ENCODE measurements at places on chromosomes 6 and 20. TPM values are rescaled to one million over a fixed set of nuclear protein-coding genes. Genes with fewer than 3 reads are reported as not detected.

DNA sequence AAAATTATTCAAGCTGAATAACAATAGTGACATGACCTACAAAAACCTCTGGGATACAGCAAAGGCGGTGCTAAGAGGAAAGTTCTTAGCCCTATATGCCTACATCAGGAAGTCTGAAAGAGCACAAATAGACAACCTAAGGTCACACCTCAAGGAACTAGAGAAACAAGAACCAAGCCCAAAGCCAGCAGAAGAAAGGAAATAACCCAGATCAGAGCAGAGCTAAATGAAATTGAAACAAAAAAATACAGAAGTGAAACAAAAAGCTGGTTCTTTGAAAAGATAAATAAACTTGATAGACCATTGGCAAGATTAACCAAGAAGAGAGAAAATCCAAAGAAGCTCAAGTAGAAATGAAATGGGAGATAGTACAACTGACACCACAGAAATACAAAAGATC, 47.6 kb upstream of the NOTCH4 start:
- no peak for DNase-seq

- DNase-seq: no peak
These were observed 70.7 kb downstream of the LYRM2 start for GRCh38 chr6:89567630-89568390.

DNA sequence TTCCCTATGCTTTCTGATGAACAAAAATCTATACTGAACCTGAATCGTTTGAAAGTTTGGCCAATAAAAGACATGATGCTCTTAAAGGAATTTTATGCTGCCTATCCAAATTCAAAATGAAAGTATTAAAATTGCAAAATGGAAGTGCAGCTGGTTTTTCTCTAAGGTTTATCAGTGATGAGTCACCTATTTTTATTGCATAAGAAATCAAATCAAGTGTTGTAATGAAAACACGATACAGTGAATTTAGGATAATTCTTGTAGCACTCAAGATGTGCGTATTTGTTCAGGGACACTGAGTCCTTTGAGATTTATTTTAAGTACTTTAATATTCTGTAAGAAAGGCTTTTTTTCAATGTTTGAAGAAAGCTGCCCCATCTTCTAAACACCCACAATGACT, 409.5 kb downstream of the ADGRB3 start:
- no peak for DNase-seq

DNA sequence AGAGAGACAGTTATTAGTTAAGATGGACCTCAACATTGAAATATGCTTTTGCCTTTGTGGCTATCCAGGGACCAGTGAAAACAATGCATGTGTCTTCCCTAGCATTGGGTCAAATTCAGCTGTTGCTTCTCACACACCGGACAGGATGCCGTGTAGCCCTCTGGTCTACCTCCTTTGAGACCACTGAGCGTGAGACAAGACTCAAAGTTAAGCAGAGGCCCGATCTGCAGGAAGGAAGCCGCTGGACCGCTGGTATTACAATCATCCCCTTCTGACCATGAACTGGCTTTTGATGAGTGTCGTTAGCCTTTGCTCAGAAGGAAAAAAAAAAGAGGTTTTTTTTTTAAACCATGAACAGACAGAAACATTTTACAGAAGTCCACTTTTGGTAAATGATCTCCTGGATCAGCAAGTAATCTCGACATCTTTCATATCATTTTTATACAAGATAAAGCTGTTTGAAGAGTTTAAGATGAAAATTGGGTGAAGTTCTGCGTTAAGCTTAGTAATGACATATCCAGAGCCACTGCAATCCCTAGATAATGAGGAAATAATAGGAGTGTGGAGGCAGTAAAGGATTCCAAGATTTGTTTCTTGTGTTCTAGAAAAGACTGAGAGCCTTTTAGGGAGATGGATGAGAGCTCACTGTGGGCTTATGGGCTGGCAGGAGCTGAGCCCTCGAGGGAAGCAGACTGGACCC, 622.8 kb downstream of the QKI start:
- DNase-seq: no peak

DNA sequence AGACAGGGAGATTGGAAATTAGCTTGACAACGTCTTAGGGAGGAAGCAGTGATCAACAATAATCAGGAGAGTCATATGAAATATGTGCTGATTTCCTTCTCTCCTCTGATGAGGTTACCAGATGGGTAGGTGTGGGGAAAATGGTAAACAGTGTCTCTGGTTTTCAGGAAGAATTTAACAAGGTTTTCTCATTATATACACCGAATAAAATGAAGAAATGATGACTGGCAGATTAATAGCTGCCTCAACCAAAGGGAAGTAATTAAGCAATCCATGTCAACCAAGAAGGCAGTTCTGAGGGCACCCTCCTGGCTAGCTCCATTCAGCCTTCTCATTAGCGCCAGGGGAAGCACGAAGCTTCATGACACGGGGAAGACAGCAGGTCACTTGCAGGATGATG, 12.7 kb upstream of the RAMACL start:
- DNase-seq: no peak

GRCh38 chr20:25065072-25065624, 7.2 kb upstream of the ACSS1 start:
- no peak for DNase-seq

GRCh38 chr6:70314296-70314695, 11.4 kb upstream of the COL9A1 start:
- DNase-seq: no peak

DNA sequence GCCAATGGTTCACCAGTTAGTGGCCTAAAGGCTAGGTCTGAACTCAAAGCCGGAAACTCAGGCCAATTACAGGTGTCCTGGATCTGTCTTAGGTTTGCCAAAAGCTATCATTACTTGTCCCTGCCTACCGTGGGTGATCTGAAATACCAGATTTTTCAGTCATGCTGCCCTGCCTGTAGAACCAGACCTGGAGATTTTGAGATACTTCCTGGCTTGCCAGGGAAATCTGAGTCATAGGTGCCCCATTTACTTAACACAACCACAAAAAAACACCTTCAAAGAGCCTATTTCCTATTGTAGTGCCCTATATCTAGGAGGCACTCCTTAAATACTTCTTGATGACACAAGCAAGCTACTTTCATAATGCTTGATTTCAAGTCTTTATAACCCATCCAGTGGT, 13.9 kb upstream of the RANBP9 start:
- peak; percentile 92 for DNase-seq

DNA sequence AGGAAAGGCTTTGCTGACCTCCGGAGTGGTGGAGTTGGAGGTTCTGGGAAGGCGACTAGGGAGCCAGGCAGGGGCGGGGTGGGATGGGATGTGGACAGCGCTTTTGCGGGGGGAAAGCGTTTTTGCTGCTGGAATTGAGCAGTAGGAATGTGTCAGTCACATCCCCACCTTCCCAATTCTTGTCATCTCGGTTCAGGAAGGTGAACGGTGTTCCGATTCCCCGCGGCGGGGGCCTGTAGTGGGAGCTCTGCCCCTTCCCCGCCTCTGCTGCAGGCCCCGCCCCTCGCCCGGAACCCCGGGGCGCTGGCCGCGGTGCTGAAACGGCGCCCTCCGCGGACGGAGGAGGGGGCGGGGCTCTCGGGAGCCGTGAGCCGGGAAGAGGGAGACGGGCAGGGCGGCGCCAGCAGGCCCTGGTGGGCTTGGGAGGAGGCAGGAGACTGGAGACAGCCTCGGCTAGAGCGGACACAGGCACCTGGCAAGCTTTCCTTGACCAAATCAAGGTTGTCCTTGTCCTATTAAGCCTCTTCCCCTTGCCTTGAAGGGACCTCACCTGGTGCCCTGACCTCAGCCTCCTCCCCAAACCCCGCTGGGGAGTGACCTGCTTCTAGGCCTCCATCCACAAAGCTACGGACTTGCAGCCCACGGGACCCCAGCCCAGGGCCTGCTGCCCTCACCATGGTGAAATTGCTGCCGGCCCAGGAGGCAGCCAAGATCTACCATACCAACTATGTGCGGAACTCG, at the start of gene LHFPL5:
LHFPL5 (plus strand) TSS at position 357 of the 741 bp plus-strand sequence; CDS start at position 676, 319 bp downstream.
- no peak for DNase-seq

GRCh38 chr20:62663145-62664018, 21.1 kb downstream of the SLCO4A1 start:
- DNase-seq: no peak

GRCh38 chr6:53327017-53327395, 21.7 kb downstream of the ELOVL5 start:
- no peak for DNase-seq

- peak; percentile 54 for DNase-seq
These were observed 22.7 kb upstream of the RNF24 start for GRCh38 chr20:4038047-4038459.

- DNase-seq: no peak
These were observed 28.6 kb downstream of the SPATA2 start for GRCh38 chr20:49886571-49887213.

DNA sequence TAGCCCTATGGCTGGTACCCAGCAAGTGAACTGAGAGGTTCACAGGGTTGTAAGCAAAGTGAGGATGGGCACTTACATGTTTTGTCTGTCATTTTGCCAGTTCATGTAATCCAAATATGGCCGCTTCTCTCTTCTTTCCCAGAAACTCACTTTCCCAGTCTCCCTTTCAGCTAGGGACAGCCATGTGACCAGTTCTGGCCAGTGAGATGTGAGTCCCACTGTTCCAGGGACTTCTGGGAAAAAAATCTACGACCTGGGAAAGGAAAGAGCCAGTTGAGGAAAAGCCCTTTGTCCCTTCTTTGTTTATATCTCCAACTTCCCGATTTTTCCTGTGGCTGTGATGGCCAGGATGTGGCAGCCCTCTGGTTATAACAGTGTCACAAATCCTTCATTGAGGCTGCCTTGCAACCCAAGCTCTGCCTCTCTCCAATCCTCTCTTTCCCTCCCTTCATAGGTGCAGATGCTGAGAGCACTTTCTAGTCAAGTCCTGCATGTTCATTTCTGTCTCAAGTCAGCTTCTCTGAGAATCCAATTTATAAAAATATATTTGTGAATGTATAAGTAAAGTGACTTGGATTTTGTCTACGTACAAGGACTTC, 148.6 kb upstream of the ZFP64 start:
- DNase-seq: peak; percentile 77

- peak; percentile 65 for DNase-seq
These were observed 36.1 kb downstream of the PSMB1 start for GRCh38 chr6:170516783-170517616.

- DNase-seq: no peak
These were observed 157.0 kb downstream of the SOX4 start for GRCh38 chr6:21750575-21750974.

DNA sequence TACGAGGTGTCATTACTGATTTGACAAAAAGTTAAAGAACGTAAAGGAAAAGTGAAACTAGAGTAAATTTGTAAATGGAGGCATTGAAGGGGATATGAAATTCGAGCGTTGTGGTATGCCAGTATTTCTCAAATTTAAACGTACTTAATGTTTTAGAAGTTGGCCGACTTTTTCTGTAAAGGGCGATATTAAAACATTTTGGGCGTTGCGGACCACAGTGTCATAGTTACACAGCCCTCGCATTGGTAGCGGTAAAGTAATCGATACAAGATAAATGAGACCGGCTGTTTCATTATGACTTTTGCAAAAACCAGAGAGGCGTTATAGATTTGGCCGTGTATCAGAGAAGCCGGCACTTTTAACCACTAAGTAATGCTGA, 39.6 kb downstream of the OR2B2 start:
- DNase-seq: no peak

GRCh38 chr20:47129306-47129705, 227.2 kb downstream of the ZMYND8 start:
- no peak for DNase-seq

- DNase-seq: peak; percentile 77
These were observed 252.7 kb downstream of the UST start for GRCh38 chr6:148999501-148999900.

GRCh38 chr20:37505263-37506151, 15.5 kb upstream of the NNAT start:
- no peak for DNase-seq

- no peak for DNase-seq
These were observed 114.6 kb downstream of the MCHR2 start for GRCh38 chr6:99879431-99879830.

DNA sequence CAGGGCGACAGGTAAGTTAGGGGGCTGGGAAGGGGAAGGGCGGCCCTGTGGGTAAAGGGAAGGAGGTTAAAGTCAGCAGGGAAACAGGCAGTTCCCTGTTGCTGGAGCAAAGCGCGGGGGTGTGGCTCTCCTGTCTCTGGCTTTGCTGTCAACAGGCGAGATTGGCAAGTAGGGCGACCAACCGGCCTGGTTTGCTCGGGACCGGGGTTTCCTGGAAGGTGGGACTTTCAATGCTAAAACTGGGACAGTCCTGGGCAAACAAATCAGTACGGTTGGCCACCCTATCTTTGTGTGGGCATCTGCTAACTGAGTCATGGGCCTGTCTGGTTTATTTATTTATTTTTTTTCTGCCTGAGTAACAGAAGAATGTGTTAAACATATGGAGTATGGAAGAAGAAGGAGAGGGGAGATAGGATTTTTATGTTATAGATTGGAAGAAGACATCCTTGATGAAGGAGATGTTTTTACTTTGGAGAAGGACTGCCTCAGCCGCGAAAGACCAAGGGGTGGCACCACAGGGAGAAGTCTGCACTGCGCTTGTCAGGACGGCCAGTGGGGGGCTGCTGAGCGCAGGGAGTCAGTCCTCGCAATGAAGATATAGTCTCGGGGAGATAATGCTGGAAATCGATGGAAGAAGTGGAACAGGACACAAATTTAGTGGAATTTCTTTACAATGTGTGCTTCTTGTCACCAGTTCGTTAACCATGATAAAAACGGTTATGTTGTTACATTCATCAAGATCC, 43.4 kb upstream of the ESR1 start:
- peak; percentile 85 for DNase-seq

DNA sequence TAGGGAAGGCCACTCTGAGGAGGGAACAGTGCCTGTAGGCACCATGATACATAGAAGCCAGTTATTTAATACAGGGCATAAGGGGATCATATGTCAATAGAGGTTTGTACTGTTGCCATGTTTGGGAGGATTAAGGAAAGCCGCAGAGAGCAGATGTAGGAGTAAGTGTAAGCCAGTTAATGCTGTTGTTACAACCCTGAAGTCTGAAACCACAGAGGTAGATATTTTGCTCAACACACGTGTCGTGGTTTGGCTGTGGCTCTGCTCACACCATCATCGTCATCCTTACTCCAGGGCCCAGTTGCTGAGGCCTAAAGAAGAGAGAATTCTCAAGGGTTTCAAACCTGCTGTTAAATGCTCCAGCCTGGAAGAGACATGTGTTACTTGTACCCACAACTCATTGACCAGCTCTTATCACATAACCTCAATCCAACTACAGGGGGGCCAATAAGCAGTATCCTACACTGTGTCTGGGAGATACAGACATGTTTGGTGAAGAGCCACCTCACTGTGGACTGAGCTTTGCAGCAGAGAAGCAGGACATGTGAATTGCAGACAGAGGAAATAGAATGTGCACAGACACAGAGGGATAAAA, 31.0 kb upstream of the PSMF1 start:
- peak; percentile 18 for DNase-seq

Gene BHLHE23
- total RNA-seq: not detected

Gene PLAGL1
- 7.1 TPM for total RNA-seq

Gene TMEM244
- not detected for total RNA-seq

Gene RSPH4A
- total RNA-seq: 0.27 TPM

Gene CFAP61
- 0.35 TPM for total RNA-seq

Gene PLCB4
- total RNA-seq: 22.7 TPM

Gene HLA-DPB1
- total RNA-seq: 33.5 TPM

Gene HLA-DRB5
- not detected for total RNA-seq

Gene PBOV1
- total RNA-seq: not detected

Gene RIPPLY2
- total RNA-seq: not detected

Gene GTF2H4
- total RNA-seq: 22.2 TPM

Gene MDFI
- total RNA-seq: 45.8 TPM
